ENCODE measurements at places on chromosomes 5 and 9. TPM values are rescaled to one million over a fixed set of nuclear protein-coding genes. Genes with fewer than 3 reads are reported as not detected.
A peak's percentile ranks its signal among the peaks of the same experiment; 100 is the strongest.

- no peak for DNase-seq
Observed at GRCh38 chr5:148846930-148847329, 20.5 kb downstream of the ADRB2 start.

Gene C9
- not detected for total RNA-seq

DNA sequence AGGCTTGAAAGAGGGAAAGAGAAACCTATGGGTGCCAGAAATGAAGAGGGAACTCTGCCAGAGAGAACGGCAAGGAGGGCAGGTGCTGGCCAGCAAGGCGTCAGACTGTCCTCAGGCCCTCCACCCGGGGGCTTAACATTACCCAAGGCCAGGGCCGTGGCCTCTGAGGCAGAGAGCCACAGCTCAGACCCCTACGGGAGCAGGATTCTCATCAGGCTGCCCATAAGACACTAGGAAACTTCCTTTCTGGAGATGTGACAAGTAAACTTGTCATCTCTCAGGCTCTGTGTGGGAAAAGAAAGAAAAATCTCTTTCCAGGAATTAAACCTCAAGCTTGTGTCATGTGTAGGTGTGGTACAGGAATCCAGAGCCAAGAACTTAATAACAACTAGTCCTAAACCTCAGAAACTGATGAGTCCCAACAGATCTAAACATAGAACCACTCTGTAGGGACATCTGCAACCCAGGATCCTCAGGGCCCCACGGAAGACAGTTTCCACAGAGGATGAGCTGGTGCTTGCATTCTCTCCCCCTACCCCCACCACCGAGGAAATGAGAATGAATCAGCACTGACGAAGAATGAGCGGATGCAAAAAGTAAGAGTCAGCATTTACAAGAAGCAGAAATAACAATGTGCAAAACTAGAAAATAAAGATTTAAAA, 74.3 kb downstream of the DCP2 start:
- DNase-seq = no peak

DNA sequence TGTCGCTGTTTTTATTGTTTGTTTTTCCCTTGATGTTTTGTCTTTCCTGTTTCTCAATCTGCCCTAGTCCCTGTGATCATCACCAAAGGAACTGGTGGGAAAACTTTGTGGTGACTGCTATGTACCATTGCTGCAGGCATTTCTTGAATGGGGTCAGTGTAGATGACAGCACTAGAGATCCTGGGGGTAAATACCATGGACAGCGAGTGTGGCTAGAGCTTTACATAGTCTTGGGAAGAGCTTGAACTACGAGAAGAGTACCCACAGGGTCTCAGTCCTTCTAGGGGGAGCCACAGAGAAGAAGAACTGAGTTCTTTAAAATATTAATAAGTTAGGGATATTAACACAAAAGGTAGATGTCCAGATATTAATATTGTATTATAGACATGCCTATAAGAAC, 138.8 kb downstream of the PAM start:
- no peak for DNase-seq

GRCh38 chr5:74538206-74538661, 102.3 kb downstream of the ENC1 start:
- no peak for DNase-seq

DNA sequence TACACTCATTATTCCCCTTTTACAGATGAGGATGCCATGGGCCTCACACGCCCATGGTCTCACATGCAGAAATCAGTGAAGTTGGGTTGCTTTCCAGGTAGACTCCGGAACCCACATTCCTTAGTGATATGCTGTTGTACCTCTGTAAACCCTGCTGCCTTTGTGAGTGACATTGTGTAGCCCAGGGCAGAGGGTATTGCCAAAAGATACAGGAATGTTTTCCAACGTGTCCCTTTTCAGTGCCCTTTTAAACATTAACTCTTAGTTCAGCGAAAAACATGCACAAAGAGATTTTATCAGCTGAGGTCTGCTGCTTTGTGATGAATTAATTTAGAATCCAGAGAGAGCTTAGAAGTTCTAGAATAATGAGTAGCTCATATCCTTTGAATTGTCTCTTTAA, 38.3 kb upstream of the TRMT10B start:
- DNase-seq = no peak

DNA sequence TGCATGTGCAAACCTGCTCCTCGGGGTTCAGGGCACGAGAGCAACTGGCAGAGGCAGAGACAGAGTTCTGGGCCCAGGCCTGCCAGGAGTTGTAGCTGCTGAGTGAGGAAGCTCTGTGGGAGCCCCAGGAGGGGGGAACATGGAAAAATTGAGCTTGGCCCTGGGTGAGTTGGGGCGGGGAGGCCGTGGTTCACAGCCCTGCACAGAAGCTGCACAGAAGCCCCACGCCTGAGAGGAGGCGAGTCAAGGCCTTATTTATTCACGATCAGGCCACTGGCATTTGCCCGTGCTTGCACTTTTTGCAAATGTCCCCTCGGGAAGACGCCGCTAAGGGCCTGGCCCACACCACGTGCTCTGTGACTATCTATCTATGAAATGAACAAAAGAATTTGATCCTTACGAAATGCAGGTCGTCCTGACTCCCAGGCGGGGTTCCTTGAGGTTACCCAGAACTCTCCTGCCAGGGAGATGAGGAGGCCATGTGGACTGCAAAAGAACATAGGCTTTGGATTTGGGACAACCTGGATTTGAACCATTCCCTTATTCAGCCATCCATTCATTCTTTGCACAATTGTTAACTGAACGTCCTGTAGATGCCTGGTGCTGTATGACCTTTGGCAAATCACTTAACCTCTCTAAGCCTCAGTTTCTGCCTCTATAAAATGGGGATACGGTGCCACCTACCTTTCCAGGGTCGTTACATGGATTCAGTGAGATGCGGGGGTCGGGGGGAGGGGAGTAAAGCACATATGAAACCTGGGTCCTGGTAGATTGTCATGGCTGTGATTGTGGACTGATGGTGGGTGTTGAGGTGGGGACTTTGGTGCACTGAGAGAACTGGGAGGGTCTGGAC, 17.9 kb downstream of the COL27A1 start:
- no peak for DNase-seq

DNA sequence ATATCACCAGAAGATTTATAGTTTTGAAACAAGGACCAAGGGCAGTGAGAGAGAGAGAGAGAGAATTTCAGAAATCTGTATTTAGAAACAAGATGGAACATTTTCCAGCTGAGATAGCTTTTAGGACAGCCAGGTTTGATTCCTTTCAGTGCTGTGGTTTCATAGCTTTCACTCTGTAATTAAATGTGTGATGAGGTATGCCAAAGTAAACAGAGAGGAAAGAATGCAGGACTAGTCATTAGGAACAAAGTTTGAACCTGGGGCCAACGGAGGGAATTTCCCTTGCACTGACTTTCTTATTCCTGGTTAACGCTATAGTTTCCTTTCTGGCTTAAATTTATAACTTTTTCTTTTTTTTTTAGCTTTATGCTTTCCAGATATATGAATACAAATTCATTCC, 10.0 kb upstream of the CCL28 start:
- DNase-seq = no peak

Gene QRFP
- not detected for total RNA-seq

- no peak for DNase-seq
Observed at GRCh38 chr5:112551419-112552032, 132.4 kb upstream of the EPB41L4A start.

- DNase-seq = no peak
Observed at GRCh38 chr5:111076091-111076490, 4.6 kb downstream of the TSLP start.

Gene IRX2
- total RNA-seq = not detected

DNA sequence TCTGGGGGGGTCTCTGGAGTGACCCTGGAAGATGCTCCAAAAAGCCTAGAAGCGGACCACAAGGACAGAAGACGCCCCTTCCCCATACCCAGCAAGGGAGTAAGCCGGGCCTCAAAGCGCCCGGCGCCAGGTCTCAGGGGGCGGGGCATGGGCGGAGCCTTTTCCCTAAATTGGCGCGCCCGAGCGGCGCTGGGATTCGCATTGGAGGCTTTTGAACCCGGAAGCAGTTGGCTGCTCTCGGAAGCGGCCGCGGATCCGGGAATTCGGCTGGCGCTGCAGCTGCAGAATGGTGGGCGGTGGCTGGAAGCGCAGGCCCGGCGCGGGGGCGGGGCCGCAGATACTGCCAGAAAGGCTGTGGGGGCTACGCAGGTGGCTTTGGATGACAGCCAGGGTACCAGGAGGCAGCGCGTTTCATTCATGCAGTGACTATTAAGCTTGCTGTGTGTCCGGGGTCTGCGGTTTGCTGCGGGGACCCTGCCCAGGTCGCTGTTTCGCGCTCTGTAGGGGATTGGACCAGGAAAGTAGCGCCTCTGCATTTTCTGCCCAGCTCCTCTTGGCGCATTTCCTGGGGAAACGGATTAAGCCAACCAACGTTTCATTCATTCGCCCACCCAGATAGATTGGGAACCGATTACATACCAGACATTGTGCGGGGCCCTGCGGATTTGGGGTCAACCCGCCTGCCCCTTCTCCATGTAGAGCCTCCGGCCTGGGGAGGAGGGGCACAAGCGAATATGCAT, 83.0 kb upstream of the FREM1 start:
- DNase-seq = peak; percentile 9

Gene SHISAL2B
- total RNA-seq = not detected

- DNase-seq = no peak
Observed at GRCh38 chr5:110257971-110258370, 468.5 kb downstream of the TMEM232 start.

GRCh38 chr9:83032065-83032625, 30.8 kb downstream of the RASEF start:
- DNase-seq = no peak

Gene SEMA5A
- not detected for total RNA-seq

DNA sequence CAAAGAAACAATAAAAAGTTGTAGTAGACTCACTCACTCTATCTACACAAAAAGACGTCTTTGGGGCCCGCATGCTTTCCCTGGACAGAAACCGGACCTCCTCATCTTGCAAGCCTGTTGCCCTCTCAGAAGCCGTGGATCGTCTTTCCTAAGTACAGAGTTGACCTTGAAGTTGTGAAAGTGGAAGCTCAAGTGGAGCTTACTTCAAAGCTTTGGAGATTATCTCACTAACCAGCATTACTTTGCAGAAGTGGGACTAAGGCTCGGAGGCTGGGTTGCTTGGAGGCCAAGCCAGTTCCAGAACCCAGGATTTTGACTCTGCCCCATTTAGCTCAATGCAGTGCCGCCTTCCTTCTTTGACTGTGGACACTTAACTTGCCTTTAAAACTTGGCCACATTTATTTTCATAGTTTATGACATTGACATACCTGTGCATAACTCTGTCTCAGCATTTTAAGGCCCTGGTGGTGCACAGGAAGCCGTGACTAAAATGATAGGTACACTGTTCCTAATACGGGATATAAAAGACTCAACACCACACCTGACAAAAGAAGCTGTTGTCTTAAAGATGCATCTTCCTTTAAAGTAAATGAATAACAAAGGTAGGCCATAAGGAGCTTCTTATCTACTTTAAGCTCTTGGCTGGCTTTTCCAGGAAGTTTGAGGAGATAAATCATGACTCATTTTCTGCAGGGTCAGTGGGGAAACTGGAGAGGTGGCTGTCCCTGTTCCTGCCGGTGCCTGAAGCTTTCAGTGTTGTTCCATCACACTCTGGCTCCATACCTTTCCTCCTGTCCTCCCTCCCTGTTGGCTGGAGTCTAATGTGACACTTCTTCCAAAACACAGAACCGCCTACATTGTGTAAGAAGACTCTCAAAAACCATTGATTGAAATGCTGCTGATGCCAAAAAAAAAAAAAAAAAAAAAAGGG, 10.7 kb downstream of the SLC25A25 start:
- no peak for DNase-seq

DNA sequence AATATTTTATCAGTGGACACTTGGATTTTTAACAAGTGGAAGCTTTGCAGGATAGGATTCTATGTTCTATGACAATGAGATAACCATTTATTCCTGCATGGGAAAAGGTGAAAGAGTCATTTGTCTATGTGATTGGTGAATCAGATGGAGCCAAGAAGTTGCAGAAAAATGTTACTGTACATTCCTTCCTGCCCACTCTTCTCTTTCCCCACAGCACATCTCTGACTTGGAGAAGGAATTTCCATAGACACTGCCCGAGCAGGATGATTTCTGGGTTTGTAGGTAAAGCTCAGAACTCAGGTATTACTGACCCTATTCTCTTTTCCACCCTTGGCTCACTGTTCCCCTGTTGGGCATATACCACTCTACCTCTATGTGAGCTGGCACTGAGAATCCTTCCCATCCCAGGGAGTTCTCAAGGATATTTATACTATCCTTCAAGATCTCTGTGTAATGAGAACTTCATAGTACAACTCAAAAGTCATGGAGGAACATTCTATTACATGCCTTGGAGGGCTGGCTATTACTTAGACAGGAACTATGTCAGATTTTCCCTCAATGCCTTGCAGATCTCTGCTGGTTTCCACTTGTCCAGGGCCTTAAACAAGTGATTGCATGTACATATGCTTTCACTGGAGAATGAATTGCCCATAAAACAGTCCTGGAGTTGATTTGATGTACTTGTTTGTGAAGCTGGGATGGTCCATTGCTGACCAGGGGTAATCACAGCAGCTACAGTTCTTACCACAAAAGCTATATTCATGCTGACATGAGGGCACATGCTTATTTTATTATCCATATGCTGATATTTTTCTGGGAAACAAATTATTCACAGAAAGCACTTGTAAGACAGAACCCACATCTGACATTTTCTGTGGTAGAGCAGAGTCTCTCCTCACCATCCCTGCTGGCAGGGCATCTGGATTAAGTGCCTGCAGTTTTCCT, 24.1 kb downstream of the SLC1A3 start:
- no peak for DNase-seq

Gene FSTL4
- not detected for total RNA-seq

Gene IL4
- total RNA-seq = 6.4 TPM

Gene URM1
- 108 TPM for total RNA-seq

DNA sequence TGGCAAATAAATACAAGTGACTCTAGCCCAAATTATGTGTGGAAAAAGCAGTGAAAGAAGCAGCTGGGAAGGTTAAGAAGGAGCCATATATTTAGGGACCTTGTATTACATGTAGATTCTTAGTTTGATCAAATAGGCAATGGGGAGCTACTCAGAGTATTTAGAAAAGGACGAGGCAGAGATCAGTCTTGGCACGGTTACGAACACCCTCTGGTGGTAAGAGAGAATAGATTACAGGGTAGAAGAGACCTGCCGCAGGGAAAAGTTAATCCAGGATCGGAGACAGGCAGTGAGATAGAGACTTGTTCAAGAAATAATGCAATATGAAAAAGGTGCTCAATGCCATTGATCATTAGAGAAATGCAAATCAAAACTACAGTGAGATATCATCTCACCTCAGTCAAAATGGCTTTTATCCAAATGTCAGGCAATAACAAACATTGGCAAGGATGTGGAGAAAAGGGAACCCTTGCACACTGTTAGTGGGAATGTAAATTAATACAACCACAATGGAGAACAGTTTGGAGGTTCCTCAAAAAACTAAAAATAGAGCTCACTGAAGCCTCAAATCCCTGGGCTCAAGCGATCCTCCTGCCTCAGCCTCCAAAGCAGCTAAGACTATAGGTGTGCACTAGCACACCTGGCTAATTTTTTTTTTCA, 12.0 kb downstream of the INIP start:
- DNase-seq = no peak

DNA sequence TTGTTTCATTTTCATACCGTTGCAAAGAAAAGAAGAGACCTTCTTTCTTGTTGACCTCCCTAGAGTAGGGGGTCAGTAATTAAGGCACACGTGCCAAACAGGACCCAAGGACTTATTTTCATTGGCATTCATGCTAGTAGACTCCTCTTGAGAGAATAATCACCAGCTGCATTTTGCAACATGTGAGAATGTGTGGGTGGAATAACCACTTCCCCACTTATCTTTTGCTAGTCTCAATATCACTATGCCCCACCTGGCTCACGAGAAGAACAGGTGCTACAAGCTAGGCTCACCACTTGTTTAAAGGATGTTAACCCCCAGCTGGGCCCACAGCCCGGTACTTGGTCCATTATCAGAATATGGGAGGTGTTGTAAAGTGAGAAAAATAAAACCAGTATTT, 460.7 kb upstream of the MEF2C start:
- no peak for DNase-seq

Data from CD8-positive, alpha-beta memory T cell (primary cell).